ENCODE measurements at places on chromosomes 1 and 21.

DNA sequence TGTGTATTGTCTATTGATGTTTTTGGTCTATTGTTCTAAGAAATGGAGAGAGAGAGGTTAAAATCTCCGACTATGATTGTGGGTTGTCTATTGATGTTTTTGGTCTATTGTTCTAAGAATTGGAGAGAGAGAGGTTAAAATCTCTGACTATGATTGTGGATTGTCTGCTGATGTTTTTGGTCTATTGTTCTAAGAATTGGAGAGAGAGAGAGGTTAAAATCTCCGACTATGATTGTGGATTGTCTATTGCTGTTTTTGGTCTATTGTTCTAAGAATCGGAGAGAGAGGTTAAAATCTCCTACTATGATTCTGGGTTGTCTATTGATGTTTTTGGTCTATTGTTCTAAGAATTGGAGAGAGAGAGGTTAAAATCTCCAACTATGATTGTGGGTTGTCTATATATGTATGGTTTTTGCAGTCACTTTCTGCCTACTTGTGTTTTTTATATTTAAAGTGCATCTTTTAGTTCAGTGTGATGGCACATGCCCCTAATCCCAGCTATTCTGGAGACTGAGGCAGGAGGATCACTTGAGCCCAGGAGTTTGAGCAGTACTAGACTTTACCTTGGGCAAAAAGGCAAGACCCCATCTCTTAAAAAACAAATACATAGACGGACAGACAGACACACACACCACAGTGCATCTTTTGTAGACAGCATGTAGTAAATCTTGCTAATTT, 16.2 kb downstream of the C1orf159 start:
- DNase-seq = no peak

GRCh38 chr21:21045518-21045917, 47.3 kb downstream of the NCAM2 start:
- DNase-seq = no peak

GRCh38 chr1:174204697-174205308, 45.5 kb downstream of the RABGAP1L start:
- DNase-seq = no peak

- DNase-seq = peak; percentile 97
These were observed 53.0 kb downstream of the SLC45A1 start for GRCh38 chr1:8370905-8371315.

DNA sequence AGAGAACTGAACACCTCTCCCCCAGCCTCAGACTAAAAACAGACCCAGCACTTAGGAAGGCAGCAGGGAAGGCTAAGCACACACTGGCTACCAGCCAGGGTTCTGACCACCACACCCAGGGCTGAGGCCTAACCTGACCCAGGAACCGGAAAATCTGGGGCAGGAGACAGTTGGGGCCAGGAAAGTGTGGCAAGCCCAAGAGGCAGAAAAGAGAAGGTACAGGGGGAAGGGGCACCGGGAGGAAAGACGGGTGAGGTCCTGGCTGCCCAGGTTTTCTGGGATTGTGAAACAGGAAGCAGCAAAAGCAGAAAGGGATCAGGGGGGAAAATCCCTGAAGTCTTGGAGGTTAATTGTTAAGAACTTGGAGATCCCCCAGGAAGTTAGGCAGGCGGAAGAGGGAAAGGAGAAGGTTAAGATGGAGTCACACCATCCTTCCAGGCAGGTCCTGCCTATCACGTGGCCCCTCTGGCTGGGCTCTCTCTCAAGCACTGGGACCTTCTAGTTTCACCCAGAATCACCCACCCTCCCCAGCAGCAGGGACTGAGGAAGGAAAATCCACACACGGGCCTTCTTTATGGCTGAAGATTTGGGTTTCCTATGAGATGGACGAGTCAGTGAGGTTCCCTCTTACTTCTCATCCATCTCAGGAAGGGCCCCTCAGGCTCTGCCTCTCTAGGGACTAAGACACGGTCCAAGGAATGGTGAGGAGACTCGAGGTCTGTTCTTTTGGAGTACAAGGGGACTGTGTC, 2.6 kb downstream of the HDGF start:
- DNase-seq = no peak

DNA sequence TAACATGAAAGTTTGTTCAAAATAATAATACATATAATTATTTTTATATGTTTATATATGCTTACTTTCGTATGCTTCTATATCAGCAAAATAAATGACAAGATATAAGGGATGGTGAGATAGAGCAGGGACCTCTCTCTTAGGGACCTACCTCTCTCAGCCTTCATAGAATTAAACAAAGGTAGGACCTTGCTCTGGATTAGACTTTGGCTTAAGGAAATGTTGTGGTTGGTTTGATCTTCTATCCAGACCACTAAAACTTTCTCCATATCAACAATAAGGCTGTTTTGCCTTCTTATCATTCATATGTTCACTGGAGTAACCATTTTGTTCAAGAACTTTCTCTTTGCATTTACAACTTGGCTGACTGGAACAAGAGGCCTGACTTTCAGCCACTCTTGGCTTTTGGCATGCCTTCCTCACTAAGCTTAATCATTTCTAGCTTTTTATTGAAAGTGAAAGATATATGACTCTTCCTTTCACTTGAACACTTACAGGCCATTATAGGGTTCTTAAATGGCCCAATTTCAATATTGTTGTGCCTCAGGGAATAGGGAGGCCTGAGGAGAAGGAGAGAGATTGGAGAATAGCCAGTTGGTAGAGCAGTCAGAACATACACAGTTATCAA, 14.4 kb downstream of the FRRS1 start:
- DNase-seq = no peak

DNA sequence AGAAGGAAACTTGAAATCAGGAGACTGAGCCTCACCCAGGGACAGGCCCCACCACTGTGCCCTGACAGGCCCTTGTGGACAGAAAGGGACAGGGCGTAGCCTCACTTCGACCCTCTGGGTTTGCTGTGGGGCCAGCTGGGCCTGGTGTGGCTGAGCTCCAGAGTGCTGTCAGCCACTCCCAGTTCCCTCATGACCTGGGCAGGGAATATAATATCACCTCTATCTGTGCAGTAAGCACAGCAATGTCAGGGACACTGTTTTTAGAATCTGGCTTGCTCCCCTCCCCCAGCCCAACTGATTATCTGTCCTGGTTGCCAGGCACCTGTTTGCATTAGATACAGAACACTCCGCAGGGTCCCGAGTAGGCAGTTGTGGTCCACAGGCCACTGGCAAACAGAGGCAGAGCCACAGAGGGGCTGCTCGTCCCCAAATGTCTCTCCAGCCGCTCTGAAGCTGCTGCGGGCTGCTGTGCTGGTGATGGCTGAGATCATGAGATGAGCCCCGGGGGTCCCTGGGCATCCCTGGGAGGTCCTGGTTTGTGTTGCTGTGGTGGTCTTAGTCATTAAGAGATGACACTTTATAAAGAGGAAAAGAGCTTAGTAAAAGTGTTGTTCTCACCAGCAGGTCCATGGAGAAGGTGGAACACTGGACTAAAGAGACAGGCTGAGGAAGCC, 51.6 kb downstream of the ETS2 start:
- DNase-seq = no peak

- no peak for DNase-seq
These were observed 85.9 kb downstream of the KCNJ15 start for GRCh38 chr21:38342739-38343138.

DNA sequence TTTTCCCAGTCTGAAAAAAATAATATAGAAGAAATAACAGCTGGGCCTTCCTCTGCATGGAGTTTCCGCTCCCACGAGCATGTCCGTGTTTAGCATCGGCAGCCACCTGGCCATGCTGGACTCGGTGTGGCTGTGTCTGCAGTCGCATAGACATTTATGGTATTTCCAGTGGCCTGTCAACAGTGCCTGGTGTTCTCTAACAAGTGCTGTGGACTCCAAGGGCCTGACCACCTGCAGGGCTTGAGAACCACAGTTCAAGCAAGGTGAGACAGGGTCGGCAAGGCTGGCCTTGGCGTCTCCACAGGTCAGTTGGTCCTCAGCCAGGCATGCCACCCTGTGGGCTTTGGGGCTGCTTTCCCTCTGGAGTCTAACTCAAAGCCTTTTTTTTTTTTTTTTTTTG, 124.8 kb downstream of the PGBD5 start:
- DNase-seq = no peak

DNA sequence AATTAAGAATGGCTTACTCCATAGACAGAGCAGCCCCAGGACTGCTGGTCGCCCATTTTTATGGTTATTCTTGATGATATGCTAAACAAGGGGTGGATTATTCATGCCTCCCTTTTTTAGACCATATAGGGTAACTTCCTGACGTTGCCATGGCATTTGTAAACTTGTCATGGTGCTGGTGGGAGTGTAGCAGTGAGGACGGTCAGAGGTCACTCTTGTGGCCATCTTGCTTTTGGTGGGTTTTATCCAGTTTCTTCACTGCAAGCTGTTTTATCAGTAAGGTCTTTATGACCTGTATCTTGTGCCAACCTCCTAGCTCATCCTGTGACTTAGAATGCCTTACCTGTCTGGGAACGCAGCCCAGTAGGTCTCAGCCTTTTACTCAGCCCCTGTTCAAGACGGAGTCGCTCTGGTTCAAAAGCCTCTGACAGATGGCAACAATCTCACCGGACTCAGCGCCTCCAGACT, 5.2 kb upstream of the AGPAT3 start:
- no peak for DNase-seq

GRCh38 chr21:20662514-20662913, 335.7 kb upstream of the NCAM2 start:
- no peak for DNase-seq

DNA sequence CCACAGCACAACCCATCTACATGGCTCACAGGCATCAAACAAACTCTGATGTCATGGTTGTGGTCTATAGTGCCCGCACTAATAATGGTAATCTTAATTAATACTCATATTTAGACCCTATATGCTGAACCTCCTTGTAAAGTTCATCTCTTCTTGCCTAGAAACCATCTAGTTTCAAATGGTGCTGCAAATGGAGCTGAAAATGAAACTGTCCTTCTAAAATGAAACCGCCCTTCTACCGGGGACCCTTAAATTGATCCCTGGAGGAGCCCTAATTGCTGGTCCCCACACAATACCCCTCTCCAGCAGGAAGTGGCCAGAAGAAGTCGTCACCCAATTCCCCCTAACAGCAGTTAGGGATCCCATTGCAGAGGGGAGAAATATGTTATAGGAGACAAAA, 612.6 kb downstream of the MRPL39 start:
- DNase-seq = no peak

DNA sequence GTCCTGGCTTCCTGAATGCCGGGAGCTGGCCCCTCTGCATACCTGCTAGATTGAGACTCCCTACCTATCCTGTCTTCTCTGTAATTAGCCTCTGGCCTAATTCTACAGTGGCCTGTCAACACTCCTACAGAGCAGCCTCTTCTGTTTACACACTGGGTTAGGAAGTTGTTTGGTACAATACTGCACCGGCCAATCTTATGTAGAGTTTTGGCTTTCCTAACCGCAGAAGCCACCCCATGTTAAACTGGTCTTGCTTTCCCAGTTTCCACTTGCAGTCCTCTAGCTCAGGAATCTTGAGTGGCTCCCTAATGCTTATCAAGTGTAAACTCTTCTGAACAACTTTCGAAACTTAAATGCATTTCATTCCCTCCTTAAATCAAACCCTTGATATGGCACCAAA, 42.8 kb downstream of the DPH5 start:
- DNase-seq = no peak

DNA sequence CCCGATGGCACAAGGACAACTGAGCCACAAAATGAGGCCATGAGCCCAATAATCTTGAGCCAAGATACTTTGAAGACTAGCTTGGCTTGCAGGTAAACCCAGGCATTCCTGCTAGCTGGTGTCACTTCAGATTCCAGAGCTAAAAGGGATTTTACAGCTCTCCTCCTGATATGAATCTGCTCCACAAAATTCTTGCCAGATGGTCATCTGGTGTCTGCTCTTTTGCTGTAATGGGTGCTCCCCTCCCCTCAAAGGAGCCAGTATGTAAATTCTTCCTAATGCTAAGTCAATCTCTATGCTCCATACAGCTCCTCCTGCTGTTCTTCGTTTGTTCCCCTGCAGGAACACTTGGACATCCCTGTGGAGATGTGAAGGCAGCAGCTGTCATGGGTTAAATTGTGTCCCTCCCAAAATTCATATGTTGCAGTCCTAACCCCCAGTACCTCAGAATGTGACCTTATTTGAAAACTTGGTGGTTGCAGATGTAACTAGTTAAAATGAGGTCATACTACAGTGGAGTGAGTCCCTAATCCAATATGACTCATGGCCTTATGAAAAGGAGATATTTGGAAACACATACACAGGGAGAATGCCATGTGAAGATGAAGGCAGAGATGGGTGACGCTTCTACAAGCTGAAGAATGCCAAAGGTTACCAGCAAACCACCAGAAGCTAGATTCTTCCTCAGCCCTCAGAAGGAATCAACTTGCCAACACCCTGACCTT, 180.6 kb upstream of the PALMD start:
- DNase-seq = no peak

DNA sequence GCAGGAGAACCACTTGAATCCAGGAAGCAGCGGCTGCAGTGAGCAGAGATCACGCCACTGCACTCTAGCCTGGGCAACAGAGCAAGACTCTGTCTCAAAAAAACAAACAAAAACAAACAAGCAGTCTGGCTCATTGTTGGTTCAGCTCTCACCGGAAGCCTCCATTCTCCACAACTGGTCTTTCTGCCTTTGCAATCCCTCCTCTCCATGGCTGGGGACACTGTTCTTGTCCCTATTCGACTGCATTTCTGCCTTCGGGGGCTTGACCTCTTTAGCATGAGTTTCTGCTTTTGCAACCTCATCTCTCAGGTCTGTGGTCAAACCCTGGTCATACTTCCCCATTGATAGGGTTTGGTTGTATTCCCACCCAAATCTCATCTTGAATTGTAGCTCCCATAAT, 216.3 kb upstream of the NR5A2 start:
- DNase-seq = no peak

DNA sequence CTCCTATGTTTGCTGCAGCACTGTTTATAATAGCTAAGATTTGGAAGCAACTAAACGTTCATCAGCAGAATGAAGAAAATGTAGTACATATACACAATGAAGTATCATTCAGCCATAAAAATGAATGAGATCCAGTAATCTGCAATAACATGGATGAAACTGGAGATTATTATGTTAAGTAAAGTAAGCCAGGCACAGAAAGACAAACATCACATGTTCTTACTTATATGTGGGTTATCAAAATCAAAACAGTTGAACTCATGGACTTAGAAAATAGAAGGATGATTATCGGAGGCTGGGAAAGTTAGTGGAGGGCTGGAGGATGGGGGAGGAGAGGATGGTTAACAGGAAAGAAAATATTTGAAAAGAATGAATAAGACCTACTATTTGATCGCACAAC, 1017.6 kb downstream of the KCNT2 start:
- DNase-seq = no peak

- DNase-seq = peak; percentile 75
These were observed 791 bp upstream of the MAST2 start for GRCh38 chr1:45802343-45803298.

GRCh38 chr1:18108299-18109057, 880 bp downstream of the IGSF21 start:
- DNase-seq = no peak
